Activated T-cell treated with anti-CD3 and anti-CD28 coated beads for 24 hours (primary cell): ENCODE measurements at places on chromosomes 11 and 22.

DNA sequence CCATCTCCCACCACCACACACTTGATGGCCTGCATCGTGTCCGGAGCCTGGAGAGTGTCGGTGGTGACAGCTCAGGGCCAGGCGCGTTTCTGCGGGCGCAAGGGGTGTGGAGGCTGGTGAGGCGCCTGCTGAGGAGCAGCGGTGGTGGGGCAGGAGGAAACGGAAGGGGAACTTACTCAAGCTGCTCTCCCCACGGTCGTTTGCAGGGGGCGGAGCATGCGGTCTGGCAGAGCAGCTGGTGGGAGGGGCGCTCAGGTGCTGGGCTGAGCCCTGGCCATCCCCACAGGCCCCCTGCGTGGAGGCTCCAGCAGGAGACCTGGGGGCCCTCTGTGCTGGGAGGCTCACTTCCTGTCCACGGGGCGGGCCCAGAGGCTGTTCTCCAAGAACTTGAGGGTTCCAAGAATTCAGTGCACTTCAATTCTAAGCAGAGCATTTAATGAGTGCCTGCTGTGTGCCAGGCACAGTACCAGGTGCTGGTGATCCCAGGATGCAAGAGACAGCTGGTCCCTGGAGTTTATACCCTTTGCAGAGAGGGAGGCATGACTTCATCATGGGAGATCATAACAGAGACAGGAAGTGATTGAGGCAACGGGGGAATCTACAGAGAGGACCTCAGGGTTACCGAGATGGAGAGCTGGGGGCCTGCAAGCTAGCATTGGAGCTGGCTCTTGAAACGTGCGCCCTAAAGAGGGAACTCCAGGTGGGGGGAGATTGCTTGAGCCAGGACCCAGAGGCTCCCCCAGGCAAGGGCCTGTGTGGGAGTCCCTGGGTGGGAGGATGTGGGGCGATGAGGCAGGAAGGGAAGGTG lies at the start of gene RAC2:
Gene RAC2, minus strand, starts transcription at position 156 of the 808 bp plus-strand sequence. Its CDS starts 121 bp downstream, at position 35.
- DNase-seq = peak; percentile 86

DNA sequence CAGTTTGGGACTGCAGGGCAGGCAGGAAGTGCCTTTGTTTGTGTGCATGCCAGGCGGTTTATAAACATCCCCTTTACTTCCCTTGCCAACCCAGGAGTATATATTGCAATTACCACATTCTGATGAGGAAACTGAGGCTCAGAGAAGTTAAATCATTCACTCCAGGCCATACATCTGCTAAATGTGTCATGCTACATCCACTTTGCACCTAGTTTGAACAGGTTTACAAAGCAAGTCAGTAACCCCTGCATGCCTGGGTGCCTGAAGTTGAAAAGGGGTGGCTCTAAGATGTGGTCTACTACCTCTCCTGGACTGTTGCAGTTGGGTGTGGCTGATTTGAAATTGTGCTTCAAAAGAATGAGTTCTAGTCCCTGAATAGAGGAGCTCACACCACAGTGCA lies 23.6 kb downstream of the FLI1 start:
- no peak for DNase-seq

DNA sequence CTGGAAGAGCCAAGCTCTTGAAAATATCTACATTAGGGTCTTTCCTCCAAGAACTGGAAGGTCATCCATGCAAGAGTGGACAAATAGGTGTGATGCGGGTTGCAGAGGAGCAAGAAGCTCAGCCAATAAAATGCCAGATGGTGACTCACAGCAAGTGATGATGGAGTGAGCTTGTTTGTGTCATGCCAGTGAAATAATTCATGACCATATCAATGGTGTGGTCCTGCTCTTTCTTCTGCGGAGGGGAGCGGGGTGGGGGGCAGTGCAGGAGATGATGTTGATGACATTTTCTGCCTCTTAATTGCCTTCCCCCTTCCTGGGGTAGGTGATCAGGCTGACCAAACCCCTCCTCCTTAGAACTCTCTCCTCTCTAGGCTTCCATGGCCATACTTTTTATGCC lies 118.5 kb upstream of the TIMP3 start:
- DNase-seq = no peak

DNA sequence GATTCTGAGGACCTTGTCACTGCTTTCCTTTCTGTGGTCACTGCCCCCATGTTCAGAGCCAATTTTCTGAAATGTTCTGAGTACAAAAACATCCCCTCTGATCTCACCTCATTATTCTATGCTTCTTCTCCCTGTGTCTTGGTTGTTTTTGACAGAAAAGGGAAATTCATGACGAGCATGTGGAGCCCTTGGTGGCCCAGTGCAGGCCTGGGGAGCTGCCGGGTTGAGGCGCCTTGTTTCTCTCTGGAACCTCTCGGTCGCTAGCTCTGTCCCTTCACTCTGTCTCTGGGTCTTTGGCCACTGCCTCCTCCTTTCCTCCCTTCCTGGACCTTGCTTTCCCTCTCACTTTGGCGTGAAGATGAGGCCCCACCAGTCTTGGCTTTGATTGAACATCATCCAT lies 63.0 kb upstream of the THY1 start:
- no peak for DNase-seq
